ENCODE measurements at places on chromosomes 5 and 9.
A peak's percentile ranks its signal among the peaks of the same experiment; 100 is the strongest.

DNA sequence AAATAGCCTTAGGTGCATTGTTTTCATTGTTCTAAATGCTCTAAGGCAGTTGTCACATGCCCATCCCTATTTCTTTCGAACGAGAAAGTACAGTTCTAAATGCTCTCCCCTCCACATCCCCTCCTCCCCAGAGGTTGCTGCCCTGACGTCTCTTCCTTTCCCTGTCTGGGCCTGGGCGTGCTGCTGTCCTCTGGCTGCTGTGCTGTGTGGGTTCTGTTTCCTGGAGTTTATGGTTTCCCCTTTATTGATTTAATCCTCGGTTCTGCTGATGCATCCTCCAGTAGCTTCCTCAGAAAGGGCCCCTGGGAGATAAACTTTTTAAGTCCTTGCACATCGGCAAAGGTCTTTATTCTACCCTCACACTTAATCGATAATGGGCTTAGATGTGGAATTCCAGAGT lies 48.8 kb downstream of the MVB12B start:
- peak; percentile 53 for DNase-seq

GRCh38 chr5:6599739-6600138 lies 33.1 kb downstream of the NSUN2 start:
- no peak for DNase-seq

DNA sequence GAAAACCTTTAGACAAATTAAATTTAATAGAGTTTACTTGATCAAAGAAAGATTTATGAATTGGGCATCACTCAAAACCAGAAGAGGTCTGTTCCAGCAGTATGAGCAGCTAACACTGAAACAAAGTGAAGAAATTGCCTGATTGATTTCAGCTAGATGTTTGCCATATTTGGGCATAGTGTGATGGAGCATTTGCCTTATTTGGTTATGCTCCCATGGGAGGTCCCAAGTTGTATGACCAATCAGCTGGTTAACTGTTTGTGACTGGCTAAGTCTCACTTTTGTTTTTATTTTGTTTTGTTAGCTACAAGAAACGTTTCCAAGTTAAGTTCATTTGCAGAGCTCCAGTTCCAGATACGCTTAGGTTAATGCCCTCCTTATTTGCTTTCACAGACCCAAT lies 53.3 kb upstream of the LMNB1 start:
- peak; percentile 5 for DNase-seq

GRCh38 chr5:107147589-107147988 lies 523.1 kb downstream of the EFNA5 start:
- DNase-seq = no peak

DNA sequence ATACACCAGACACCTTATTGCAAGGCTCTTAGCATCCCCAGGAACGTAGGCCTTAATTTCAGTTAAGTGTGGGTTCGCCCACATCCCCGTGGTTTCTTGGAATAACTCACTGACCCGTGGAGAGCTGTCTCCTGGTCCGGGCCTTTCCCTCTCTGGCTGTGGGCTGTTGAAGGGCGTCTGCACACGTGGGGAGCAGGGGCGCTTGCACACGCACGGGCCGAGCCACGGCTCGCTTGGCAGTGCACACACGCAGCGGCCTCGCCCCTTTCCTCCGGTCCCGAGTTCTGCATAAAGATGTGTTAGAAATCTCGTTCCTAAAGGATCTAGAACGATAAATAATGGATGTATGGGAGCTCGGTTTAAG lies 141.9 kb downstream of the PBX3 start:
- DNase-seq = no peak

- no peak for DNase-seq
Observed at GRCh38 chr5:54792611-54793404, 192.6 kb downstream of the ESM1 start.

GRCh38 chr9:138102246-138103051 lies 224.9 kb downstream of the CACNA1B start:
- DNase-seq = no peak

GRCh38 chr5:36528588-36528987 lies 77.8 kb upstream of the SLC1A3 start:
- DNase-seq = no peak

- DNase-seq = peak; percentile 64
Observed at GRCh38 chr5:10704949-10705621, 55.9 kb downstream of the DAP start.

- DNase-seq = no peak
Observed at GRCh38 chr9:137778914-137779313, 98.7 kb upstream of the CACNA1B start.

- peak; percentile 42 for DNase-seq
Observed at GRCh38 chr9:123834218-123834888, 95.6 kb downstream of the DENND1A start.

DNA sequence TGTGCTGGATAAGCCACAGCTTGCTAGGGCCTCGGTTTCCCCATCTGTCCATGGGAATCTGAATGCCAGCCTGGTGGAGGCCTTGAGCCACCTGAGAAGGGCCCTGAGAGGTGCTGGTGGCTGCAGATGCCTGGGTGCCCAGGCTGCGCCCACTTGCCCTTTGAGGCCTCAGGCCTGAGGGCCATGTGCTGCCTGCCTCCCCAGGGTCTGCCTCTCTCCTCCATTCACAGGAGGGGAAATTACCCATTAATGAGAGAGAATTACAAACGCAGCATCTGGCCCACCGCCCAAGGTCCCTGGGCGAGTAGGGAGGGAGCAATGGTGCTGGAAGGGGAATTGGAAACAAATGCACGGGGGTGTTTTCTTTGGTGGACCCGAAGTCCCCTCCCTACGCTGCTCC lies 59.6 kb downstream of the BARX1 start:
- DNase-seq = no peak

DNA sequence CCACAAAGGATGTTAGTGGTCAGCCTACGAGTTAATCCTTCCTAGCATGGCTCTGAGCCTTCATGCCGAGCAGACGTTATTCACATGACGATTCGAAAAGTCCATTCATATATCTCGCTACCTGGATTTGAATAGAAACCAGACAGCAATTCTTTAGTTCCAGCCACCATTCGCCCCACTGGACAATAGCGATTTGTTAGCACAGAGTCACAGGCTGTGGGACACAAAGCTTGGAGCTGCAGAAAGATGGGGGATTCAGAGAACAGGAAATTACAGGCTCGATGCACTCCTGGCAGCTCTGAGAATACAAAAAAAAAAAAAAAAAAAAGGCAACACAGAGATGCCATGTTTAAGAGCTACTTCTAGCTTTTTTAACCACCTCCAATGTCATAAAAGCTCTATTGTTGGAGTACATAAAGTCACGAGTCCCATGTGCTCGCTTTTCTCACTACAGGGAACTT lies 110.7 kb downstream of the NR6A1 start:
- peak; percentile 72 for DNase-seq

DNA sequence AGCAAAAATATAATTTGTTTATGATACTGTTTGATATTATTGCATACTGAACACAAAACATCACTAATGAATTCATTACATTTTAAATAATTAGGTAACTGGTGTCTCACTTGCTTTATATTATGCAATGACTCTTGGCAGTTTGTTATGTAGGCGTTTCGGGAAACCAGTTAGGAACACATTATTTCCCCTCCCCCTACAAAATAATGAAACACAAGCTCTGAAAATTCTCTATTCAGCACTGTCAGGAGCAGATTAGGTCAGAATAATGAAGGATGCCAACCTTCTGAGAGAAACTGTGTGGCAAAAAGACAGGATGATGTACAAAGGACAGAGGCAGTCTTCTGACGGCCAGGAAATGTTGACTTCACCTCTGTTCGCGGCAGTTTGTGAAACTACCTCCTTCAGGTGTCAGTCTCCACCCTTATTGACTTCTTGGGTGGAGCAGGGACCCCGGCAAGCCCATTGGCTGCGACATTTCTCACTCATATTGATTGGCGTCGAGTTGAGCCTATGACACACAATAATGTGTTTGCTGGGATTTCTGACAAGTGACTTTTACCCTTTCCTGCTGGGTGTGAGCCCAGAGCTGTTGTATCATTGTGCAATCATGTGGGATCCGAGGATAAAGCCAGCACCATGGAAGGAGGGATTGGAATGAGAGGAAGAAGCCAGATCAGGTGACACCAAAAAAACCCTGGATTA lies 33.9 kb downstream of the SH3PXD2B start:
- DNase-seq = peak; percentile 98

GRCh38 chr5:73155271-73156222 lies 17.4 kb upstream of the TMEM174 start:
- DNase-seq = no peak

GRCh38 chr9:112072721-112073638 lies 102.1 kb downstream of the SUSD1 start:
- DNase-seq = peak; percentile 97

GRCh38 chr5:149853331-149853648 lies 91.3 kb downstream of the PDE6A start:
- no peak for DNase-seq

DNA sequence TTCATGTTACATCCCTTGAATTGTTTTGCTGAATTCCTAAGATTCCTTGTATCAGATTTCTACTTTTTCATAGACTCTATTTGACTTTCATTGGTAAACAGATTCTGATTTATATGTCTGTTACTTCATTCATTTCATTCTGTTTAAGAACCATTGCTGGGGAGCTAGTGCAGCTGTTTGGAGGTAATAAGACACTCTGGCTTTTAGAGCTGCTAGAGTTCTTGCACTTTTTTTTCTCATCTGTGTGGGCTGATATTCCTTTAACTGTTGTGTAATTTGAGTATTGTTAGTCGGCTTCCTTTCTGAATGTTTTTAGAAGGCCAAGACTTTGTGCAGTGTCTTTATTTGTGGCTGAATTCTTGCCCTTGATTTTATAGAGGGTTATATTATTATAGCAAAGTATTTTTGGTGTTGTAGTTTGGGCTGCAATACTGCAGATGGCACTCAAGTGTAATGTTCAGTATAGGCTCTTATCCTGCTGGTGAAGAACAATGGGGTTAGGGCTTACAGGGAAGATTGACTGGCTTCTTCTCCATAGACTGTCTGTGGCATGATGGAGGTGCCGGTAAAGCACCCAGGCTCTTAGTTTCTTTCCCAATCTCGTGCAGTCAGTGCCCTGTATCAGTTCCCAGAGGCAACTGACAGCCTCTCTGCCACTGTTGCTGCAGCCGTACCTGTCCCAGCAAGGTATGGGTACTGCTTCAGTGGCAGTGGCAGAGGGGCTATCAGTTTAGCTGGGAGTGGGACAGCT lies 162.2 kb downstream of the OXCT1 start:
- DNase-seq = peak; percentile 51

DNA sequence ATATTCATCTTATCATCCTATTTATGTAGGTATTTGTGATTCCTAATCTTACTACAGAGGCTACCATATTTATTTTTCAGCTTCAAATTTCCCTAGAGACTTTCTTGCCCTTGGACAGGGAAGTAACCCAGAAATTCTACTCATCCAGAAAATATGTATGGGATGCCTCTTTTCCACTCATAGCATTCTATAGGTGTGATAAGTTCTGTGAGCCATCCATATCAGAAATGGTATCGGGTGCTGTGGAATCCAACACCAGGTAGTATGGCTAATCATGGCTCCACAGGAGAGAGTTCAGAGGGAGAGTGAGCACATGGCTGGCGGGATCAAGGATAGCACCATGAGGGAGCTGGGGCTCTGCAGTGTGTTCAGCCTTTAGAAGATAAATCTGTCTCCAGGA lies 349.3 kb upstream of the ACTBL2 start:
- DNase-seq = peak; percentile 62

- DNase-seq = peak; percentile 44
Observed at GRCh38 chr5:123937230-123937629, 425.3 kb downstream of the CSNK1G3 start.
